ENCODE measurements at places on chromosomes 1 and 21. TPM values are rescaled to one million over a fixed set of nuclear protein-coding genes. Genes with fewer than 3 reads are reported as not detected.
A peak's percentile ranks its signal among the peaks of the same experiment; 100 is the strongest.

ZFP69B gene
- 8.3 TPM for total RNA-seq

DNA sequence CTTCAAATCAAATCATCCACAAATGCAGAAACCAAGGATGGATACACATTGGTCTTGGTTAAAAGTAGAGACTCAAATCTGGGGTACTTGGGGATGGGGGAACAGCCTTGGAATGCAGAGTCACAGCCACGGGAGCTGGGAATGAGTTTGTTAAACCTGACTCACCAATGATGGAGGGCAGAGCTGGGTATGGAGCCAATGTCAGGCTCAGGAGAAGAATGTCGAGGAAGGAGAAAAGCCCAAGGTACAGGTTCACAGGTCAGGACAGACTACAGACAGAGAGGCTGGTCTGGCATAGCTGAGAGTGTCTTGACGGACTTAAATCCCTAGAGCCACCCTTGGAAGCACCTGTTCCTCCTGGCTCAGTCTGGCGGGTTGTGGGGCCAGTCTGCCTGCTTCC is 237.6 kb downstream of the NTNG1 start:
- H3K36me3 ChIP-seq, result no peaks in the 10 kb centered on the region
- no peak overlapping the region for H3K4me3 ChIP-seq
- no peak for DNase-seq
- peaks cover 3% of the 10 kb centered on the region for H3K4me1 ChIP-seq
- no peaks in the 10 kb centered on the region for H3K27me3 ChIP-seq

CCDC27 gene
- total RNA-seq, result not detected

GRCh38 chr1:186680245-186681061 is at the start of gene PTGS2:
Gene PTGS2, minus strand, starts transcription at chr1:186680423. Its CDS starts 133 bp downstream, at chr1:186680290.
- peak; percentile 95 for DNase-seq
- H3K27me3 ChIP-seq, result peaks cover 25% of the 10 kb centered on the region
- peak within 1 kb of the TSS; percentile 94 for H3K4me3 ChIP-seq
- H3K27ac ChIP-seq, result no peak within 1 kb of the TSS
- peaks cover 3% of the 10 kb centered on the region for H3K4me1 ChIP-seq

VPS45 gene
- 32.5 TPM for total RNA-seq

DNA sequence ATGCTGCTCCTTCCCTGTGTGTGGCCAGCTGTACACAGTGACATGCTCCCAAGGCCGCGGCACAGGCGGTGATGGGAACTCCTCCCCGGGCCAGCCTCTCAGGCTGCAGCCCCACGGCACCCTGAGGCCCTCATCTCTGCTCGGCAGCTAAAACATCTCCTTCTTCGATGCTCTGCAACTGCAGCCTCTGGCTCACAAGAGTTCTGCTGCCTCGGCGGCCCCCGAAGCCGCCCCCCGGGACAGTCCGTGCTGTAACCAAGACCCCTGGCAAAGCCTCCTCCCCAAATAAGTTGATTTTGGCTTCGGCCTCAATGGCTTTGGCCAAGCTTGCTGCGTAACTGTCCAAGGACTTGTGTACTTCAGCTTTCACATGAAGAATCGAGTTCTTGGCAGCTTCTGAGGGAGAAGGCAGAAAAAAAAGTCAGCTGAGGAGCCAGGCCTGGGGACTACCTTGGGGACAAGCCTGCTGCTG is 51.3 kb downstream of the GPR161 start:
- H3K4me1 ChIP-seq, result peaks cover 18% of the 10 kb centered on the region
- no peaks in the 10 kb centered on the region for H3K27me3 ChIP-seq
- no peak overlapping the region for H3K27ac ChIP-seq
- no peak for DNase-seq

SAMD11 gene
- total RNA-seq, result 112 TPM

DNA sequence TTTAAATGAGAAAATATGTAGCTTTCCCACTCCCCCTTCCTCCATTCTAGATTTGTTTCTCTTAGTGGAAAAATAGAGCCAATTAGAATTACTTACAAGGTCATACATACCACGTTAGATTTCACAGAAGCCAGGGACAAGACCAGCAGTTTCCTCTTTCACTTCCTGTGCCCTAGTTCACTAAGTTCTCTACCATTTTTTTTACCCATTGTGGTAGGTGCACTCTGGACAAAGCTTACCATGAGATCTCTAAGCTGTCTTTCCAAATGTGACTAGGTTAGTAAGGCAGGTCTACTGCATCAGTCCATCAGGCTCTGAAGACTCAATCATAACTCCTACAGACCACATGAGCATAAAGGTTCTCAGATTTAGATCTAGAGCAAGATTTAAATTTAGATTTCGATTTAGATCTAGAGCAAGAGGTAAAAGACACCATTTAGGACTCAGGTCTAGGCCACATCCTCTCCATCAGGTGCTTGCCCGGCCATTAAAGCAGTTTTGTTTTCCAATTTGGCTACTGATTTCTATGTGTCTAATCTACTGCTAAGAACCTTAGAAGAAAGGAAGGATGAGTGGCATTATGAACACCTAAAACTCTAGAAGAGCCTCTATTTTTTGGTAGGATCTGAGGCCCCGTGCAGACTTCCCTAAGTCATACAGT is 235.3 kb downstream of the FAF1 start:
- H3K27me3 ChIP-seq, result no peaks in the 10 kb centered on the region
- DNase-seq, result no peak
- no peak overlapping the region for H3K4me3 ChIP-seq
- no peaks in the 10 kb centered on the region for H3K4me1 ChIP-seq
- H3K27ac ChIP-seq, result no peak overlapping the region
- peaks cover 8% of the 10 kb centered on the region for H3K36me3 ChIP-seq

Measured in endodermal cell (in vitro differentiated cells).